ENCODE measurements at places on chromosomes 3 and 15. TPM values are rescaled to one million over a fixed set of nuclear protein-coding genes. Genes with fewer than 3 reads are reported as not detected.

The MFN1 gene
- total RNA-seq = 39.6 TPM

The SPATA12 gene
- not detected for total RNA-seq

DNA sequence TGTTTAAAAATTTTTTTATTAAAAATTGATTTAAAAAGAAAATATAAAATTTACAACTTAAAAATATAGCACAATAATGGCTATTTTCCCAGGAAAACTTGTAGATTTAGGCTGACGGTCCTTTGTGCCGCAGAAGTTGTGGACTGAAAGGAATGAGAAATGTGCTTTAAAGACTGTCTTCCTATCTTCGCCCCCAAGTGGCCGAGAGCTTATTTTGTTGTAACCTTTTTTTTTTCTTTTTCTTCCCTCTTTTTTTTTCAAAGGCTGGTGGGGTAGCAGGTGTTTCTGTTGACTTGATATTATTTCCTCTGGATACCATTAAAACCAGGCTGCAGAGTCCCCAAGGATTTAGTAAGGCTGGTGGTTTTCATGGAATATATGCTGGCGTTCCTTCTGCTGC, 15.5 kb downstream of the SLC25A26 start:
- DNase-seq = no peak

DNA sequence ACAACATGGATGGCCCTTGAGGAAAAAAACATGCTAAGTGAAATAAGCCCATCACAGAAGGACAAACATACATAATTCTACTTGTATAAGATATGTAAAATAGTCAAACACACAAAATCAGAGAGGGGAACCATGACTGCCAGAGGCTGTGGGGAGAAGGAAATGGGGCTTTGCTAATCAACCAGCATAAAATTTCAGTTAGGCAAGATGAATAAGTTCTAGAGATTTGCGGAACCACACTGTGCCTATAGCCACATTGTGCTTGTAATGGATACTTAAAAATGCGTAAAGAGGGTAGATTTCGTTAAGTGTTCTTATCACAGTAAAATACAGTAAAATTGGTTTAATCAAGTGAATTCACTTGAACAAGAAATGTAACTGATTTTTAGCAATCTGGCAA, 33.7 kb upstream of the SPTBN5 start:
- DNase-seq = no peak

DNA sequence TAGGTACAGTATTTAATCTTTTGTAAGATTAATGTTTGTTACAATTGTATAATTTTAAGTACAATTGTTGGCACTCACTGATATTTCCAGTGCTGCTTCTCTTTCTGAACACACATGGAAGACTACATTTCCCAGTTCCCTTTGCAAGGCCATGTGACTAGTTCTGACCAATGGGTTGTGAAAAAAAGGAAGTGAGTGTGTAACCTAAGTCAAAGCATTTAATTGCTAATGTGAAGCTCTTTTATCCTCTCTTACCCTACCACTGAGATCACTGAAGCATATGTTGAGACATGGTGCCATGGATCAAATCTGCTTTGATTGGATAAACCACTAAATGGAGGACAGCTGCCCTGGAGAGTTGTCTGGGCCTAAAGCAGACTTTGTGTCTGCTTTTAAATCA, 83.9 kb upstream of the PLXND1 start:
- peak; percentile 49 for DNase-seq

DNA sequence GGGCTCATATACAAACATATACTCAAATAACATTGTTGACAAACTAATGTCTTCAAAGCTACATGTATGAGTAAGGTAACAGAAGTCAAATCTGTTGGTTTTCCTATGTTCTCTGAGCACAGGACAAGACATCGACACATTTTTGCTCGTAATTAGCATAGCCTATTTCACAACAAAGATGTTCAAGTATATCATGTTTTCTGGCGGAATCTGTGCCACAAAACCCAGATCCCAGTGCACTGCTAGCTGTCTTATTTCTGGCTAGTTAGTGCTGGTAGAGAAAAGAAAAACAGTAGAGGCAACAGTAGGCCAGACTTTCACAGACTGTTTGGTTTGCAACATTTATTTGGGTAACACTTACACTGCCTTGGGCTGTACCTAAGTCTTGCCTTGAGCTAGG, 51.2 kb downstream of the RUBCN start:
- no peak for DNase-seq
